ENCODE measurements at places on chromosomes 3 and 15. TPM values are rescaled to one million over a fixed set of nuclear protein-coding genes. Genes with fewer than 3 reads are reported as not detected.

DNA sequence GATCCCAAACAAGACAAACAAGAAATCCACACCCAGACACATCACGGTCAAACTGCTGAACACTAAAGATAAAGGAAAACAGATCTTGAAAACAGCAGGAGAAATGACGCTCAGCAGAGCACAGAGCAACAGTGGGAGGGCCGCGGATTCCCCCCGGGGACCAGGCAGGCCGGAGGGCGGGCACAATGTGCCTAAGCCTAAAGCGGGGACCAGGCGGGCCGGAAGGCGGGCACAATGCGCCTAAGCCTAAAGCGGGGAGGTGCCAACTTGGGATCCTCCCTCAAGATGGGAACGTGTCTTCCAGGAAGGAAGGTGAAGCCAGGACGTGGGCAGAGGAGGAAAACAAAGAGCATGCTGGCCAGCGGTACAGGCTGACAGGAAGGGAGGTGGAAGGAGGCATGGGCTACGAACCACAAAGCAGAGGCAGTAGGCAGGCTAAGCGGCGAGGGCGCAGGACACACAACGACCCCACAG, 31.1 kb downstream of the CYFIP1 start:
- peak; percentile 77 for DNase-seq

DNA sequence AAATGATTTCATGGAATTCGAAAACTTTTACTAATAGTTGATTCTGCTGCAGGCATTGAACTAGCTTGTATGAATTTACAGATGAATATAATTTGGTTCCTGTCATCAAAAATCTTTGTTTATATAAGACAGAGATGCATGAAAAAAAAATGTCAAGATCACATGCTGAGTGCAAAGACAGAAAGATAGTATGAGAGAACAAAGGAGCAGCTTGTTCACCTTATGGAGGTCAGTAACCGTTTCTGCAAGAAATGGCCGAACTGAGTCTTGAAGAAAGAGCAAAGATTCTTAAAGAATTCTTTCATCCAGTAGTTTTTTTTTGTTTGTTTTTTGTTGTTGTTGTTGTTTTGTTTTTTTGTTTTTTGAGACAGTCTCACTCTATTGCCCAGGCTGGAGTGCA, 450.6 kb downstream of the TUSC7 start:
- no peak for DNase-seq

DNA sequence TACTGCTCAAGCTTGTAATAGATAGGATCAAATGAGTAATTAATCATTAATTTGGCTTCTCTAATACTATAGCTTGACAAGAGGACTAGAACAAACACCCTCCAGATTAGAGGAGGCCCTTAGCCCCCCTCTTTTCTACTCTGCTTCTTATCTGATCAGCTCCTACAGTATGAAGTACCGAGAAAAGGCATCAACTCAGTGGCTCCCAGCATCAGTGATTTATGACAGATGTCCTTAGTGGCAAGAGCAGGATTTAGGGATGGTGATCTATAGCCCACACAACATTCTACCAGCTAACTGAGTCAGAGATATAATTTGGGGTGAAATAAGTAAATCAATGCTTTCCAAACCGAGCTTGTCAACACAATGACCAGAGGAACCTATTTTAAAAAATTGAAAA, 541.1 kb downstream of the NLGN1 start:
- no peak for DNase-seq

DNA sequence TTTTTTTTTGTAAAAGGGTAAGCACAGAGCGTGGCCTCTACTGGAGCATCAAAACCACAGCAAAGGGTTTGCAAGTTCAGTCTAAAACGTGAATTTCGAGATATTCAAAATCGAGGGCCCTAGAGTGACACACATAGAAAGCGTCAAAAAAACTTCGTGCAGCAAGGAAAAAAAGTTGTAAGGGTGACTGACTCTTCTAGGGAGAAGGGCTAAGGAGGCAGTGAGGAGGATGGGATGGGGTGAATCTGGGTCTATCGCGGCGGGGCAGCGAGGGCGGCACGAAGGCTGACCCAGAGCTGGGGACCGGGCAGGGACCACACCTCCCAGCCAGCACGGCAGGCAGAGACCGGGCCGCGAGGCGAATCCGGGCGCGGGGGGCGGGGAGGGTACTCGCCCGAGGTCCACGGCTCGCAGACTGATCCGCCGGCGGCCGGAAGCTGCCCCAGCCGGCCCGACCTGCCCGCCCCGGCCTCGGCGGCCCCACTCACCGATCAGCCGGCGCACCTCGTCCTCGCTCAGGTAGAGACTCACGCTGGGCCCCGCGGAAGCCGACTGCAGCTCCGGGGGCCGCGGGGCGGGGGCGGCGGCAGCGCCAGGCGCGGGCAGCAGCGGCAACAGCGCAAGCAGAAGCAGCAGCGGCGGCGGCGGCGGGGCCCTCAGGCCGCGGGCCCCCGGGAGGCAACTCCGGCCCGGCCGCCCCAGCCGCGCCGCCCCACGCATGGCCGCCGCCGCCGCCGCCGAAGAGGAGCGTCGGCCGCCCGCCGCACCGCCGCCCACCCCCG, 533 bp downstream of the RYK start:
- DNase-seq, result peak; percentile 61

DNA sequence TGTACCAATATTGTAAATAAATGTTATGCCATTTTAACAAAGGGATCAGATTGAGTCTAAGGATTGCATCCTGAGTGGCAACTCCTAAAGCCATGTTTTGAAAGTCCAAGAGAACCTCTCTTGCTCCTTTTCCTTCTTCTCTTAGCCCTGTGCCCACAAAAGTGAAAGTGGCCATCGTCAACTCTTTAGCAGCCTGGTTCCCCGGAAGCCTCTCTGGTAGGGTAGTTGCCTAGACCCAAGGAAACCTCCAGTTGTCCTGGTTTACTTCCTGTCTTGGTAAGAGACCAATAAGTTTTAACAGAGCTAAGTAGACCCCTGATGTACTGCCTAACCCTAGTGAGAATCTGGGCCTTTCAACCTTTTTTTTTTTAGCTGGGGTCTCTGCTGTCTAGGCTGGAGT, 10.2 kb upstream of the ITPKA start:
- no peak for DNase-seq

GRCh38 chr3:60081381-60082095, 1031.7 kb upstream of the CFAP20DC start:
- no peak for DNase-seq

GRCh38 chr3:170699158-170700053, 113.5 kb upstream of the SLC7A14 start:
- no peak for DNase-seq

- DNase-seq, result no peak
Measured at GRCh38 chr15:73125219-73125618, 73.0 kb downstream of the NEO1 start.

DNA sequence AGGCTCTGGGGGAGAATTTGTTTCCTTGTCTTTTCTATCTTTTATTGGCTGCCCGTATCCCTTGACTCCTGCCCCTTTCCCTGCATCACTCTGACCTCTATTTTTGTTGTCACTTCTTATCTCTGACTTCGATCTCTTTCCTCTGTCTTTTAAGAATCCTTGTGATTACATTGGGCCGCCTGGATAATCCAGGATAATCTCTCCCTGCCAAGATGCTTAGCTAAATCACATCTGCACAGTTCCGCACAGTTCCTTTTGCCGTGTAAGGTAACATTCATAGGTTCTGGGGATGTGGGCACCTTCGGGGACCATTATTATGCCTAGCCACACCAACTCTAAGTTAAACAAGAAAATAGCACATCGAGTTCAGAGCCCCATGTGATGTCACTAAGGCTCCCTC, 103.0 kb upstream of the DPPA4 start:
- DNase-seq, result no peak

DNA sequence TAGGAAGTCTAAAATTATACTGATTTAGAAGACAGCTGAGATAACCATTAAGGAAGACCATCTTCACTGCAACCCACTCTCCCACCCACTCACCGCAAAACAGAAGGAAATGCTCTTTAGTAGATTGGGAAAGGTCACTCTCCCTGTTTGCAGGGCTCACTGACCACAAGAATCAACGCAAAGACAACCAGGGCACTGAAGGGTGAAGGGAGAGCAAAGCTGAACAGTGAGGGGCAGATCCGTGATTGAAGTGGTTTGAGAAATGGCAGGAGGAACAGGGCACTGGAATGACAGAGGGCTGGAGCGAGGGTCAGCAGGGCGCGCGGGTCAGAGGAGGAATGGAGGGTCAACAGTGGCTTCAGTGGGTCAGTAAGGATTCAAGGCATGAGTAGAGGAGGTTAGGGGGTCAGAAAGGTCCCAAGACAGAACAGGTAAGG, 520 bp downstream of the MESD start:
- no peak for DNase-seq

GRCh38 chr15:75203017-75203907, 1.6 kb downstream of the C15orf39 start:
- no peak for DNase-seq

- DNase-seq, result no peak
Measured at GRCh38 chr15:39415634-39416033, 165.2 kb upstream of the THBS1 start.

DNA sequence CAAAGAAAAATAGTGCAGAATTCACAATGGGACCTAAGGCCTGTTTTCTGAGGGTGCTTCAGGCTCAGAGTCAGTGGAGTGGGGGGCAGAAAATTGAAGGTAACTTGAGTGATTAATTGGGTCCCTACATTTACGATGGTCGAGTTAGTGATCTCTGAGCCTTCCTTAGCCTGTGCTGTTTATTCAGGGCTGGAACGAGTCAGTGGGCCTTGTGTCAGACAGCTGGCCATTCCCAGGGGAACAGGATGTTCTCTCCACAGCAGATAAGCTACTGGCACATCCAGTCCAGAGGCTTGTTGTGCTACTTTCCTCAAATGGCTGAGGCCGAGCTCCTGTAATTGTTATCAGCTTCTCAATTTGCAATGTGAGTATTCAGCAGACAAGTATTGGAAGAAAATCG, 29.2 kb upstream of the CNTN3 start:
- DNase-seq, result no peak

GRCh38 chr15:74725845-74726773, 781 bp upstream of the CYP1A1 start:
- DNase-seq, result peak; percentile 46

- no peak for DNase-seq
Measured at GRCh38 chr3:197085137-197085536, 55.5 kb upstream of the MELTF start.

DNA sequence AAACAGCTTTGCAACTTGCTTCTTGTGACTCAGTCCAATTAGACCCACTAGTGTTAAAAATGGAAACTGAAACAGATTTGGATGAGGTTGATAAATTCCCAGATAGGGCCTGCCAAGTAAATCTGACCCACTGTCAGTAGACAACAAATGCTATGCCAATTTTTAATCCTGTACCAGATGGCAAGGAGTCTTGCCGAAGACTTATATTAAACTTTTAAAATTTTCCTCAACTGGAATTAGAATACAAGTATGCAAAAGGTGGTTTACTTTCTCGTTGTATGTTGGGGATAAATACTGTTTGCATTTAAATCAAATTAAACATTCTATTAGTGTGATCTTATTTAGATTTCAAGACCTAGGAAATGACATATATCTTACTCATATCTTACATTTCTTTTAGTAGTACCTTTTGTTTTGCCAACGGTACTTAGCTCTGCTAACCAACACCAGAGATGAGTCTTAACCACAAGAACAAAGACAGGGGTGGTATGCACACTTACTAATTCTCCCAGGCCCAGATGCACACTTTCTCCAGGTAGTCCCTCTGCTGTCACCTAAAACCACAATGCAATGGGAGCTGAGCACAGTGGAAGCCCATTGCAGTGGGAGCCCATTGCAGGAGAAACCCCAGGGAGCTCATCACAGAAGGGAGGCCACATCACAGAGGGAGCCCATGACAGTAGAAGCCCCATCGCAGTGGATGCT, 77.8 kb downstream of the WWTR1 start:
- DNase-seq, result no peak

- no peak for DNase-seq
Measured at GRCh38 chr15:62428259-62428658, 263.2 kb upstream of the C2CD4B start.

DNA sequence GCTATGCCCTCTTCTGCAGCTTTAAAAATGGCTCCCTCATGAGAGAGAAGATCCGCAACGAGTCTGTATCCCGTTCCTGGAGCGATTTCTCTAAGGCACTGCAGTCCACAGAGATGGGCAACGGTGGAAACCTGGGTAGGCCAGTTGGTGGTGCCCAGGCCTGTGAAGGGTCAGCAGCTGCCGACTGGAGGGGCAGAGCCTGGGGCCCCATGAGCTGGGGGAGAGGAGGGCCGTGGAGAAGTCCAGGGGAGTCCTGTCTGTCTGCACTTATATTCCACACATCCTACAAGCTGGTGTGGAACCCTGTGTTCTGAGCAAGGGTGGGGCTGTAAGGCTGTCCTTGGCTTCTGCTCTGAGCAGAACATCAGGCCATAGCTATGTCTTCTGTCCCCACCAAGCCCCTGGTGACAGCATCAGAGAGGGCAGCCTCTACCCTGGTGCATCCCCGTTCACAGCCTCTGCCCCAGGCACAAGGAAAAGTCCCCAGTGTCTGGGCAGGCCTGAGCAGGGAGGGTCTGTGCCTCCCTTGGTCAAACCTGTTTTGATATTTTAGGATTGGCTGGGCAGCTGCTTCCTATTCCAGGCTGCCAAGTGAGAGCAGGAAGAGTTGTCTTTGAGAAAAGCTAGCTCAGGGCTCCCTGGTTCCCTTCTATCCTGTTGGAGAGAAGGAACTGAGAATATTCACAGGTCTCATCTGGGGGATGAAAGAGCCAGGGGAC, 29.7 kb downstream of the XYLB start:
- no peak for DNase-seq

DNA sequence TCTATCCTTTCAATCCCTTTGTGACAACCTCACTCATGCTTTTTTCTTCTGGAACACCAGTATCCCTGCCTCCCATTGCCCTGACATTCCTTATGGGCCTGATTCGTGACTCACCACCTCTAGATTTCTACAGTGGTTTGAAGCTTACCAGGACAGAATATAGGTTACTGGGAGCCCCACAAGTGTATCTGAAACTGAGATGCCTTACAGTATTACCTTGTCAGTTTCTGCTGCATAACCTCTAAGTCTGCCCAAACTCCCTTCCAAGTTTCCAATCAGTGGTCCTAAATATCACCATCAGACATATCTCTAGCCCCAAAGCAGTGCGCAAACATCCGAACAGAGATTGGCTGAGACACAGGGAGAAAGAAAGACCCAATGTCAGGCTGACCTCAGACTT, 5.6 kb downstream of the CPB1 start:
- no peak for DNase-seq

DNA sequence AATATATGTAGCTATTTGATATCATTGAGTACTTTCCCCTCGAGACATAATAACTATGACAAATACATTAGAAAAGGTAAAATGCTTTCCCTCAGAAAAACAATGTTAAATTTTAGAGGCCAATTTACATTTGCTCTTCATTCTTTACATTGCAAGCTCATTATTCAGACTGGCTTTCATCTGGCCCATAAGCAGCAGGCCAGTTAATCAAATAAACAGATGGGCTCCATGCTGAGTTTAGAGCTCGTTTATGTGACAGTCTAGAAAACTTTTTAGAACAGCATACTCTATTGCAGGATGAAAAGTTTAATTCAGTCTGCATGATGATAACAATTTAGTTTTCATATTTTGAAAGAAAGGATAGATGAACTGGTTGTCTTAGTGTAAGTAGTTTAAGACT, 150.6 kb downstream of the DUT start:
- DNase-seq, result no peak

The DENND4A gene
- total RNA-seq, result 9.0 TPM

The DPPA4 gene
- total RNA-seq, result not detected

The DPPA2 gene
- total RNA-seq, result not detected

The FANCI gene
- 59.1 TPM for total RNA-seq

The GOLGA8S gene
- total RNA-seq, result not detected

The DNAH12 gene
- total RNA-seq, result 0.05 TPM

The TYRO3 gene
- total RNA-seq, result 12.3 TPM

The LINGO1 gene
- total RNA-seq, result 0.16 TPM

The ZNF501 gene
- 4.8 TPM for total RNA-seq

The CFAP161 gene
- 2.0 TPM for total RNA-seq

The IP6K2 gene
- total RNA-seq, result 46.8 TPM

The CFAP100 gene
- total RNA-seq, result 2.3 TPM

All from HT-29 (cell line).